ENCODE measurements at places on chromosomes 12 and 14.

DNA sequence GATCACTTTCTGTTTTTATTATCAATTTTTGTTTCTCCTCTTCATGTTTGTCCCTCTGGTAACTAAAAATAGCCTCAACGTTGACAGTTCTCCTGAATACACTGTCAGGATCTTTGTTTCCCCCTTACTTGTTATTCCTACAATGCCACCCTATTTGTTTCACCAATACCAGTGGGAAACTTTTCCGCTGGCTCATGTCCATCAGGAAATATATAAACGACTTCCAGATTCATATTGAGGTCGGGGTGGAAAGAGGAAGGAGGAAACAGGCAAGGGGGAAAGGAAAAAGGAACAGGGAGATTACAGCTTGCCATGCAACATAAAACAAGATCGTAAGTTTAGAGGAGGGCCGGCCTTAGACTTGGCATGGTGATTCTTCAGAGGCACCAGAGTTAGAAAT lies 61.7 kb downstream of the BTBD7 start:
- no peak for DNase-seq

- DNase-seq, result no peak
Observed at GRCh38 chr12:75477137-75477536, 3.4 kb upstream of the GLIPR1 start.

DNA sequence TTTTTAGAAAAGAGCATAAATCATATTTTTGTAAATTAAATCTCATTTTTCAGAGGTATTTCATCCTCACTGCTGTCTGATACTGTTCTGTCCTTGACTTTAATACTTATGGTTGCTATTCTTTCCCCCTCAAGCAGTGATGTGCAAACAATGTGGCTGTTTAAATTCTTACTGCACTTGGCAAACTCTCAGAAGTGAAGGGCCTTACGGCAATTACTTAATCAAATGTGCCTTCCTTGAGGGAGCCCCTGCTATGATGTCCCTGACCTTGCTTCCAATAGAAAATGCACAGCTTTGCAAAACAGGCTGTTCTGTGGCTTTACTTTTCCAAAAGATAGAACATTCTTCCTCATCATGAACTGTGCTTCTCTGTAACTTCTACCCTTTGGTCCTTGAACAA lies 35.2 kb downstream of the UBE3B start:
- DNase-seq, result no peak

GRCh38 chr14:102733326-102733725 lies 43.9 kb upstream of the TRAF3 start:
- DNase-seq, result no peak

DNA sequence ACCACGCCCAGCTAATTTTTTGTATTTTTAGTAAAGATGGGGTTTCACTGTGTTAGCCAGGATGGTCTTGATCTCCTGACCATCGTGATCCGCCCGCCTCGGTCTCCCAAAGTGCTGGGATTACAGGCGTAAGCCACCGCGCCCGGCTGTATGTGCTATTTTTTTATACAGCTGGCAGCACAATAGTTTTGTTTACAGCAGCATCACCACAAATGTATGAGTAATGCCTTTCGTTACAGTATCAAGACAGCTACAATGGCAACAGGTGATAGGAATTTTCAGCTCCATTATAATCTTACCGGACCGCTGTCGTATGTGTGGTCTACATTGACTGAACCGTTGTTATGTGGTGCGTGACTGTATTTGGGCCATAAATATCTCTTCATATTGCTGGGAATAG lies 11.6 kb upstream of the MDM2 start:
- no peak for DNase-seq

DNA sequence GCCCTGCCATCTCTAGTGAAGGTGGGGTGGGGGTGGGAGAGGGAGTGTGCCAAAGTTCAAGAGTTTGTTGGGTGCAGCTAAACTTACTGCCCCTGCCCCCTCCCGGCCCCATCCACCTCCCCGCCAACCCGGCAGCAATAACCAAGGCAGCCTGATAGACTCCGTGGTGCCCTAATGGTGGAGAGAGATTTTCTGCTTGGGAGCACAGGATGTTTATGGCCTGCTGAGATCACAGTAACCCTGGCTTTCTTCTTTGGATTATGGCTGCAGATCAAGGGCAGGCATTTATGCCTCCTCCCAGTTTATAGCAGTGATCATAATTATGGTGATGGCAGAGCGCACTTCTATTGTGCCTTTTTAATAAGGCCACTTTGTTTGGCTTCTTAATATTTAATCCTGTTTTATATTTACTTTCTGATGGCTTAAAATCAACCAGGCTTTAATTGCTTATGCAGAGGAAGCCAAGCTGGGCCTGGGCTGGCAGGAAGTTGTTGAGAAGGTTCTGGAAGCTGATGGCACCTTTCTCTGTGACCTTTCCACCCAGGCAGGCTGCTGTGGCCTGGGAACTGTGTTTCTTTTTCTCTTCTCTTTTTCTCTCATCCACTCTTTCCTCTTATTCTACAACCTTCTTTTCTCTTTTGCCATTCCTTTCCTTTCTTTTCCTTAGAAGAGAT lies 256.8 kb upstream of the FKBP4 start:
- DNase-seq, result no peak

GRCh38 chr12:27076928-27077327 lies 5.5 kb downstream of the C12orf71 start:
- no peak for DNase-seq

GRCh38 chr14:78142998-78143397 lies 27.2 kb upstream of the NRXN3 start:
- DNase-seq, result no peak

DNA sequence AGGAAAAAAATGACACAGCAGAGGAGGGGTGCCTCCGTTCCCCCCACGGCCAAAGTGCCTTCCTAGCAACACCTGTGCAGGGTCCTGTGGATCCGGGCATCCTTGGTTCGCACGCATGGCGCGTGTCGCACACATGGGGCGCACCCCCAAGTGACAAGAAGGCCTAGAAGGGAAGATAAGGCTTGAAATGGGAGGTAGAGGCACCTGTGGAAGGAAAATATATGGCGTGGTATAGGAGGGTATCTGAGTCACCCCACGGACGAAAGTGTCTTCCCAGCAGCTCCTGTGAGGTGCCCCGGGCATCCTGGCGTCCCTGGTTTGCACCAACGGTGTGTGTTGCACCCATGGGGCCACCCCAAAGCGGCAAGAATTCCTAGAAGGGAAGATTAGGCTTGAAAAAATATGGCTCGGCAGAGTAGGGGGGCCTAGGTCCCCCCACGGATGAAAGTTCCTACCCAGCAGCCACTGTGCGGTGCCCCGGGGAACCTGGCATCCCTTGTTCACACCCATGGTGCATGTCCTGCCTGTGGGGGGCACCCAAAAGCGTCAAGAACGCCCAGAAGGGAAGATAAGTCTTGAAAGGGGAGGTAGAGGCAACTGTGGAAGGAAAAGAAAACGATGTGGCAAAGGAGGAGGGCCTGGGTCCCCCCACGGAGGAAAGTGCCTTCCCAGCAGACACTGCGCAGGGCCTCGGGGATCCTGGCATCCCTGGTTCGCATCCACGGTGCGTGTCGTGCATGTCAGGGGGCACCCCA lies 280.0 kb downstream of the ALG10 start:
- DNase-seq, result no peak

- DNase-seq, result no peak
Observed at GRCh38 chr14:73879027-73879426, 7.6 kb upstream of the ZNF410 start.

- no peak for DNase-seq
Observed at GRCh38 chr12:16096273-16096849, 181.1 kb downstream of the SLC15A5 start.

DNA sequence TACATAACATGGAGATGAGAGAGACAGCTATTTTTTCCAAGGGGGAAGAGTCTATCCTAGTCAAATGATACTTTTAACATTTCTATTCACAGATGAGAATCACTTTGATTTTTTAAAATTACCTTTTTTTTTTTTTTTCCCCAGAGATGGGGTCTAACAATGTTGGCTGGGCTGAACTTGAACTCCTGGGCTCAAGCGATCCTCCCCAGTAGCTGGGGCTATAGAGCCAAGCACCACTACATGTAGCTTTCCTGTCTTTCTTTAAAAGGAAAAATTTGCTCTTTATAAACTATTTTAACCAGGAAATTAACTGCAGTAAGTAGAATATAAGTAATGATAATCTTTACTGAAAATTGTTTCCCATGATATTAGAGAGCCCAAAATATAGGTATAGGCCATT lies 3.3 kb downstream of the PRICKLE1 start:
- no peak for DNase-seq

DNA sequence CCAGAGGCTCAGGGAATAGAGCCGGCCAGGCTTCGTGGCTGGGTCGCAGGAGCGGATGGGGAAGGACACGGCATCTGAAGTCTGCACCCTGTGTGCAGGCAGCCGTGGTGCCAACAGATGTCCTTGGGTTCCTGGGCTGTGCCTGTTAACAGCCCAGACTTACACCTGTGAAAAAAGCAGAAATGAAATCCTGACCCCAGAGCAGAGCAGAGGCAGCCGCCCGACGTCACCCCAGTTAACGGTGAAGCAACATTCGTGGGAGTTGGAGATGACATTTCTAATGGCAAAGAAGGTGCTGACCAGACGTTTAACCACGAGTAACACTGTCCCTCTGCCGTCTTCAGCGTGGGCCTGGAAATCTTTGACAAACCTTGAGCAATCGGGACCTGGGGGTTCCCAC lies 200.3 kb upstream of the DIO3 start:
- DNase-seq, result no peak

DNA sequence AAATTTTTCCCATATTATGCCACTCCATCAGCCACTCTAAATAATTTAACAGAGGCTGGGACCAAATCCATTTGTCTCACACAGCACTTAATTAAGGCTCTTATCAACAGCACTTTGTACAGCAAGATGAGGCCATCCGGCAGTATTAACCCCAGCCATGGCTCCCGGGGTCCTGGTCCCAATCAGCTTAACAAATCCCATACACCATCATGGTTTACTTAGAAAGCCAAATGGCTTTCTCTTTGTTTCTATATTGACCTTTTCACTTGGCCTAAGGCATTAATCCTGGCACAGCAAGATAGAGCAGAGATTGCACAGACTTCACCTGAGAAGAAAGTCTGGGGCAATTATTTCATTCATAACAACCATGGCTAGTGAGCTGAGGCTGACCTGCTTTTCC lies 38.6 kb downstream of the SPTSSA start:
- no peak for DNase-seq

GRCh38 chr12:20695232-20695631 lies at the start of gene SLCO1C1:
Gene SLCO1C1, plus strand, starts transcription at chr12:20695332. Its CDS starts 4,245 bp downstream, at chr12:20699577.
- DNase-seq, result no peak

DNA sequence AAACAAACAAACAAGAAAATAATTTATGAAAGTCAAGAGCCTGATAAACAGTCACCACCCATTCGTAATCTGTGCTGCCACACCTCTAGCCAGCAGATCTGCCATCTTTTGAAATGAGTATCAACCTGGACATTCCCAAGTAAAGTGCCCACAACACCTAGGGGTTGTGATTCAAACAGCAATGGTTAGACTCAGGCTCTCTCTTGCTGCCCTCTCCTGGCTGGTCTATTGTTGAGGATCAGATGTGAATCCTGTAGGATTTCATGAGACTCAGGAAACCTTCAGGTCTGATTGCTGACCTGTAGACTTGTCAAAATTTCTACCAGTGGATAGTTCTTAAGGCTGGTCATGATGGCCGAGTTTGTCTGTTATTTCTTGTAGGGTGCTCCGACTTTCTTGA lies 26.8 kb downstream of the DGLUCY start:
- DNase-seq, result peak; percentile 51

DNA sequence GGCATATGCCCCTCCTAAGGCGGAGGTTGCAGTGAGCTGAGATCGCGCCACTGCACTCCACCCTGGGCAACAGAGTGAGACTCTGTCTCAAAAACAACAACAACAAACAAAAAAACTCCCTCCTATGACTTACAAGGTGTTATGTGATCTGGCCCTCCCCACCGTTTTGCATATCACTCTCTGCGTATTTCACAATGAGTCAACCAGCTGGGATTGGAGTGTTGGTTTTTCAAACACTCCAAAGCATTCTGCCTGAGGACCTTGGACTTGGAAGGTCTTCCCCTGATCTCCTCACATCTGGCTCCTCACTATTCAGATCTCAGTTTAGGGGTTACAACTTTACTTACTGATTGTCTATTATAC lies 14.0 kb downstream of the MANSC1 start:
- DNase-seq, result no peak

- DNase-seq, result peak; percentile 63
Observed at GRCh38 chr12:1907652-1908611, 10.5 kb downstream of the CACNA2D4 start.

- peak; percentile 91 for DNase-seq
Observed at GRCh38 chr14:92945959-92946846, 23.3 kb downstream of the CHGA start.

DNA sequence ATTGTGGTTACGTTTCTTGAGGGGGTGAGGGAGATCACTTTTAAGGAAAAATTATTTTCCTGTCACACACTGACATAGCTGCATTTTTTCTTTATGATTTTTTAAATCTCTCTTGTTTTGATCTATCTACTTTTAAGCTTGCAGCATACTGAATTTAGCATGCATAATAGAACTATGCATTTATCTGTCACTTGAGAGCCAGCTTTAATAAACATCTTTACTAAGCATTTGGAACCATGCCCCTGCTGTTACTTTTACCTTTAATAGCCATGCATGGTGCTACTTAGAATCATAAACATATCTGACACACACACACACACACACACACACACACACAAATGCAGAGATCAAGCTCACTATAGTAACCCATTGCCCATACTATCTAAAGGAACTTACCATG lies 486.2 kb downstream of the NELL2 start:
- DNase-seq, result no peak

- peak; percentile 47 for DNase-seq
Observed at GRCh38 chr14:105525861-105526775, at the start of gene TMEM121. Gene TMEM121, plus strand, starts transcription at chr14:105526583. Its CDS starts 2,252 bp downstream, at chr14:105528835.

GRCh38 chr14:77794357-77794756 lies 5.6 kb upstream of the ADCK1 start:
- DNase-seq, result no peak

GRCh38 chr14:81169711-81170103 lies 51.1 kb downstream of the GTF2A1 start:
- no peak for DNase-seq

GRCh38 chr14:31294746-31295405 lies 87.3 kb upstream of the HECTD1 start:
- no peak for DNase-seq

DNA sequence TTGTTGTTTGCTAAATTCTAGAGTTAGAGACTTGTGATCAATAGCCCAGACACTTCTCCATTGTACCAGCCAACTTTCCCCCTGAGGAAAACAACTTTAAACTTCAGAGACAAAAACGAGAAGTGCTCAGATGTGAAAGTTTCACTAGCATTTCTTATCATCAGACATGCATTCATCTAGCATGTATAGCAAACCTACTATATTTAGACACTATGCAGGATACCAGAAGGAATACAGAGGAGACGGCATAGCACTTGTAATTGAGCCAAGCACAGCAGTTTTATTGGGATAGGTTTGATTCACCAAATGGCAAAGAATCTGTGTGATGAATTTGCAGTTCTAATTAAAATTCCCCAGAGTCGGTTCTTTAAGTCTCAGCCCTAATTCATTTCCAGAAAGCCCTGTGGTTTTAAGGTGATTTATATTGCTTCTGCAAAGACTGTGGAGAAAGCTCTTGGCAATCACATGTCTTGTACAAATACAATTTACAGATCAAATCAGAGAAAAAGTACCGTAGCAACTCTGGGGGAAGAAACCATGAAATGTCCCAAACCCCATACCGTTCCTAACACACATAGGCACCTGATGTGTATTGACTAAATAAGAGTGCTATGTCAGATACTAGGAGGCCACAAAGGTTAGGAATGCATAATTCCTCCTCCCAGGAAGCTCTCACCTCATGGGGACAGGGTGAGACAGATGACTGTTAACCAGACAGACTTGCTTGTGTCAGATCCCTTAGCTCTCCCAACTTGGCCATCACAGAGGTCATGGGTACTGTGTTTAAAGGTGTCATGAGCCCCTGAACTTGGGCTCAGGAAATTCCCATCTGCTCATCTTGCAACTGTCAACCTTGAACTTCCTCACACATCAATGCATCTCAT lies 69.6 kb upstream of the KRAS start:
- no peak for DNase-seq
